ENCODE measurements at places on chromosomes 6 and 20.
A peak's percentile ranks its signal among the peaks of the same experiment; 100 is the strongest.

GRCh38 chr6:27668442-27669294 lies 195.8 kb upstream of the ZNF184 start:
- peak; percentile 27 for DNase-seq

- no peak for DNase-seq
Observed at GRCh38 chr6:17628873-17629272, 28.8 kb downstream of the FAM8A1 start.

DNA sequence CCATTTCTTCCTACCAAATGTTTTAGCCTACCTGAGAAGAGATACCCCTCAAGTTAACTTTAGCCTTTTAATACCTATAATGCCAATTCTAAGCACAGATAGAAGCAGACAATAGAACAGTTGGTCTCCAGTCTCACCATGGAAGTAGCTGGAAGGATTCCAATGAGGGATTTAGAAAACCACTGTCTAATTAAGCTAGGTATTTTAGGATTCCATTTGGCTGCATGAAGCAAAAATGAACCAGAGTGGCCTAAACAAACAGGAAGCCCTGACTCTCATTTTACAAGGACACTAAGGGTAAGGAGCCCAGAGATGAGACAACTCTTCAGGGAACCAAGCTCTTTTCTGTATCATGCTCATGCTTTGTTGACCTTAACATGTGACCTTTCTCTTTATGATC lies 199.2 kb downstream of the ALDH8A1 start:
- no peak for DNase-seq

DNA sequence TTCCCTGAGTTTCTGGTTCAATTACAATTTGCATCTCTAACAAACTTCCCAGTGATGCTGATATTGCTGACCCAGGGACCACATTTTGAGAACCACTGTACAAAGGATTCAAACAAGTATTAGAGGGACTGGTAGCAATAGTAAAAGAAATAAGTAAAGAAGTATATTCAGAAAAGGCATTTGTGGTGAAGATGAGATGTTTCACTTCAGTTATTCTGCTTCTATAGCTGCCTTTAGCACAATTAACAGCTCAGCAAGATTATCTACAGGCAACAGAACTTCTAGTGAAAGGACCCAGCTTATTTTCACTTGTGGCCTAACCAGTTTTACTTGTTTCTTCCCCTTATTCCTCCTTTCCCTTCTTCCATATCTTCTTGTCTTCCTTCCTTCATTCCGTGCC lies 149.4 kb downstream of the PHF3 start:
- no peak for DNase-seq

DNA sequence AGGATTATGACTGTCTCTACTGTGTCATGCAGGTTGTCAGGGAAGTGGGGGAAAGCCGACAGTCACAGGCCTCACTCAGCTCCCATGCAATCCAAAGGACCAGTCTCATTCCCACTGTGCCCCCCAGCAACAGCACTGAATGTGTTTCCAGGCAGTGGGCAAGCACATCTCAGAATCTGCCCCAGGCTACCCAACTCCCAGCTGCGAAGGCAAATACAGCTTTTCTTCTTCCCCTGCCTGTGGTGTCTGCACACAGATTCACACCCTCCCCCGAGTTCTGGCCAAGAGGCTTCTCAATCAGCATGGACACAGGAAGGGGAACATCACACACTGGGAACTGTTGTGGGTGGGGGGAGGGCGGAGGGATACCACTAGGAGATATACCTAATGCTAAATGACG lies 75.3 kb downstream of the SNAP91 start:
- DNase-seq: no peak

DNA sequence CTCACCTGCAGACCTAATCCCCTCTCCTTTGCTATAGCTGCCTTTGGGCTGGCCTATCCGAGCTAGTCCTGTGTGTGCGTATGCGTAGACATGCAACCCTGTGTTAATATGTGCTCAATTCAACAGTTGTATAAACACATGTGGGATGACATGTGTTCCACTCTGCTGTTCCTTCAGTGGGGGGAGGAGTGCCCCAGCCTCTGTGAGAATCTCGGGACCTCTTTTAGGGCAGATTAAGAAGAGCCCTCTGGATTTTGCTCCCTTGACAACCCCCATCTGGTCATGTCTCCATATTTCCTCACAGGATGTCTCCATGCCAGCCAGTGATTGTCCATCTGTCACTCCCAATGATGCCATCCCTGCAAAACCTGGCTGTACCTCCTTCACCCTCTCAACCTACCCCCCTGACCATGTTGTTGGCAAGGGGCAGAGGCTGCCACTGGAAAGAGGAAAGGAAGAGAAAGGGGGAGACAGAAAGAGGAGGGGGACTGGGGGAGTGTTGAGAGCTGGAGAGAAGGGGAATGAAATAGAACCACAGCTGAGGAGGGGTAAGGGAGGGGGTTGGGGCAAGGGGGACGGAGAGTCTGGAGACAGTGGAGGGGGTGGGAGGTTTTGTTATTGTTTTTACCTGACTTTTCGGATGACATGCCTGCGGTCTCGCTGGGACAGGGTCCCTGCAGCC lies 417 bp downstream of the PRRT1 start:
- no peak for DNase-seq

- DNase-seq: no peak
Observed at GRCh38 chr6:69285054-69285453, 511.8 kb downstream of the LMBRD1 start.

- DNase-seq: no peak
Observed at GRCh38 chr6:53919881-53920360, 125.1 kb downstream of the LRRC1 start.

GRCh38 chr6:161546632-161547031 lies 272.8 kb upstream of the AGPAT4 start:
- DNase-seq: no peak

GRCh38 chr6:38495518-38495917 lies 144.2 kb downstream of the BTBD9 start:
- no peak for DNase-seq

DNA sequence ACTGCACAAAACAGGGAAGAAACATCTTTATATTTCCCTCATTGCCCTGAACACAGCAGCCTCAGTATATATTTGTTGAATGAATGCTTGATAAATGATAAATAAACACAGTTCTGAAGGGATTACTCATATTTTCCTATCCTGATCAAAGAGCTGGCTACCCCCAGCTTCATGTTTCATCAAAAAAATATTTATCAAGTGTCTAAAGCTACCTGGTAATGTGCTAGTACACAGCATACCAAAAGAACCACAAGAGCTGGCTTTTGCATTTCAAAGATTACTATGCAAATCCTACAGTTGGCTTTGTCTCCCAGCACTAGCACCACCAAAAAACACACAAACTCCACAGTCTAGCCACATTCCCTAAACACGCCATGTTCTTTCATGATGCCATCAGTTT lies 130.0 kb downstream of the BTBD9 start:
- no peak for DNase-seq

GRCh38 chr20:2387180-2387577 lies 6.5 kb downstream of the TGM6 start:
- DNase-seq: peak; percentile 33

GRCh38 chr20:61169874-61170273 lies 82.2 kb upstream of the CDH4 start:
- no peak for DNase-seq

- DNase-seq: no peak
Observed at GRCh38 chr6:46931416-46931815, 9.7 kb upstream of the ADGRF5 start.

DNA sequence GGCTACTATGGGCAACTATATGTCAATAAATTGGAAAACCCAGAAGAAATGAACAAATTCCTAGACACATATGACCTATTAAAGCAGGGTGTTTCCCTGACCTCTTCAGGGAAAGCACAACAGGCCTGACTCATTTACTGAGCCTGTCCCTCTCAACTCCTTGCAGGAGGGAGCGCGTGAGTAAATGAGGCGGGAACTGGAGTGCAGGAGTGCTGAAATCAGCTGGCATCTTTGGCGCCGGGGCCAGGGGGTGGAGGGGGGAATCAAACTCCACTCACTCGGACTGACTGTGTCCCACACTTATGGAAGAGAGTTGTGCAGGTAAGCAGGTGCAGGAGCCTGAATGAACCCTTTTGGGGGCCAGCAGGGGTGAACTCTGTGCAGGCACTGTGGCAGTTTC lies 671.2 kb upstream of the PTCHD4 start:
- no peak for DNase-seq

DNA sequence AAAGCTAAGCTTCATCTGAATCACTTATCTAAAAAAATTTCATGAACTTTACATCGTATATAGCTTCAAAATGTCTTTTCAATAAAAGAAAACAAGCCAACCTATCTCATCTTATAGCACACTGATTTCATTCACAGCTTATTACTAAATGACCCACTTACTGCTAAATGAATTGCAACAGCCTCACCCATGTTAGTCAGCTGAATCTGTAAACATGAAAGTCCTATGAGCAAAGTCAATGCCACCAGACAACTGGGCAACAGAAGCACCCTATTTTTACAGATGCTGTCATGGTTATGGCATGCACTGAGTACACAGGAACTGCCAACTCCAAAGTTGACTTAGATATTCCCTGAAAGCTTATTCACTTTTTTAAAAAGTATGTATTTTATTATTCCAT lies 41.2 kb upstream of the DST start:
- DNase-seq: no peak

DNA sequence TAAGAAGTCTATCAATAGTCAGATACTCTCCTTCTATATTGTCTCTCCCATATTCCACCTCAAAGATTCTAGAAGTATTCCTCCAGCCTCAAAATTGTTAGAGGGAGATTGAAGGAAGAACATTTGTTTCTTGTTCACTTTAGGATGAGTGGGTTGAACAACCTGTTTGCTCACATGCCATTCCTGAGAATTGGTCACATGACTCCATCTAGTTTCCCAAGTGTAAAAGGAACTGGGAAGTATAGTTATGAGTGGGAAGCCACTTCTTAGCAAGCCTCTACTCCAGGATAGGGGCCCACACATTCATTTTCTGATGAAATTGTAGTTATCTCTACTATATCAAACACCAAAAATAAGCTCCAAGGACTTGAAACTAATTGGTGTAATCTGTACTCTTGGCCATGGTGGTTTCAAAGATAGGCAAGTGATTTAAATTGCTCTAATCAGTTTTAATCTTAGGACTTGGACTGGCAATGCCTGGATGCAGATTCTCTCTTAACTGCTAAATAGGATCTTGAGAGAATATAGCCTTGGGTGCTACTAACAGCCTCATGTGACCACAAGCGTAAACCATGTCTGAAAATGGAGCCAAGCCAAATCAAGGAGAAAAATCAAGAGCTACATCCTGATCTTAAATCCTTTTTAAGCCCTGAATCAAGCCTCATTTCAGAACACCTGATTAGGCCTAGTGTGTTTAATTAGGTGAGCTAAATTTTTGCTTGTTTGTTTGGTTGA lies 758.7 kb upstream of the MAN1A1 start:
- DNase-seq: no peak

GRCh38 chr20:31990641-31991338 lies 19.4 kb upstream of the CCM2L start:
- DNase-seq: no peak

GRCh38 chr6:32254761-32255198 lies 30.9 kb upstream of the NOTCH4 start:
- DNase-seq: no peak

DNA sequence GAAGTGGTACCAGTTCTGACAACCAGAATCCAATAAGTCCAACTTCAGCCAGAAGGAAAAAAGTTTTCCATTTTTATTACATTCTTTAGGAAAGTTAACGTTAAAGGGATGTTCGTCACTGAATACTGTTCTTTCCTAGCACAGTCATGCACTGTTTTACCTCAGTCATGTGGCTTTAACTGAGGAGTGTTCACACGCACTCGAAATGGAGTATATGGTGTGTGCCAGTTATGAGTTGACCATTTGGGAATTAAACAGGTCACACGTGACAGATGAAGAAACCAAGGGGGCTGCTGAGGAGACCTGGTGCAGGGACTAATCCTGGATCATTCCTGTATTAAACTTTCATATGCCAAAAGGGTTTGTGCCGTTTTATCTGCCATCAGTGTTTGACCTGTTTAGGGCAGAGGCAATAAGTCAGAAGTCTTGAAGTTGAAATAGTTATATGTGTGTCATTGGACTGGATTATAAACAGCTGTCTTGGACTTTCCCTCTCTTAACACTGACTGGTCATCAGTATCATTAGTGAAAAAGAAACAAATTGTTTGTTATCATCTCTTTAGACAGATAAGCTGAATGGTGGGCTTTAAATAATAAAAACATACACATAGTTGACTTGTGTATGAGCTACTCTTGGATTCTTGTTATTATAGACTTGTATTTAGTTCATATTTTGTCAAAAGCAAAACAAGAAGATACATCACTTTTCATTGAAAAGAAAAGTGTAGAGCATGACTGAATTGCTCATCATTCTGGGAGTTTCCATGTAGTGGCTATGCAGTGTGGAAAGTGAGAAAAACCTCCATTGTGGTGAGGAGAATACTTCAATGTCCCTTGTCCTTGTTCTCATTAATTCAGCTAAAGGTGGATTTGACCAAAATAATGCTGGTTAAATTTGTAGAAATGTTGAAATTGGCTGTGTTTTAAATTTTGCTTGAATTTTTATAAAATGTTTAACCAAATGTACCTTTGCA lies 123.5 kb upstream of the SAMD5 start:
- DNase-seq: no peak

GRCh38 chr6:108133594-108134179 lies 32.1 kb upstream of the NR2E1 start:
- no peak for DNase-seq

GRCh38 chr20:55094353-55094861 lies 619.0 kb downstream of the DOK5 start:
- DNase-seq: no peak

DNA sequence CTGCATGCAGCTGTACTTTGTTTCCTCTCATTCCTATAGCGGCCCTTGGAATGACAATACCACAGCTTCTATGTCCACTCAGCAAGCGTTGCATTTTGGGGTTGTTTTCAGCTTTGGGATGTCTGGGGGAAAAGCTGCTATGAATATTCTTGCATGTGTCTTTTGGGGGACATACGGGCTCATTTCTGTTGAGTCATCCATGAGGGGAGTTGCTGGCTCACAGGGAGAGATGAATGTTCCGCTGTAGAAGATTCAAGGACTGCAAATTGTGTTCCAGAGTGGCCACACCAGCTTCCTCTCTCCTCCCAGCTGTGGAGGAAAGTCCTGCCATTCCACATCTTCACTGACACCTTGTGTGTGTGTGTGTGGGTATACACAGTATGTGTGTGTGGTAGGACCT lies 43.3 kb downstream of the TGM2 start:
- no peak for DNase-seq

DNA sequence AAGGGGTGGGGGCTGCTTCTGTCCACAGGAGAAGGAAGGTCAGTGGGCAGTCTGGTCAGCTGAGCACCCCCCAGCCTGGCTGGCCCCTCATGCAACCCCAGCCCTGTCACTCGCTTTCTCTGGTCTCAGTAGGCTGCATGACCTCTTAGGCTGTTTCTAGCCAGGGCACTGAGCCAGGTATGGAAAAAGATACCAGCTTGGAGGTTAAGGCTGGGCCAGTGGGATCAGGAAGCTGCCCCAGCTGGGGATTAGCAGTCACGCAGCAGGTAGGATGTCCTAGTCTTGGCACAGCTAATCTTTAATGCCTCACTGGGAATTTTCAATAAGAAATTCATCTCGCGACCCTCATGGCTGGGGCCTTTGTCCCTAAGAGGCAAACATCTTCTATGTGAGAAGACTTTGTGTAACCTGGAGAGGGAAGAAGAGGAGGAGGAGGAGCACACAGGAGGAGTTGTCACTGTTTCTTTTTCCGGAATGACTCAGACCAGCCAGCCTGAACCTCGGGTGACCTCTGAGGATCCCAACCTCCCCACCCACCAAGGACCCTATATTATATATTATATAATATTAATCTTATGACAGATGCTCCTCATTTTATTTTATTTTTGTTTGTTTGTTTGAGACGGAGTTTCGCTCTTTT lies 2.4 kb upstream of the BPIFA2 start:
- DNase-seq: no peak

All from stimulated activated CD4-positive, alpha-beta T cell treated with anti-CD3 and anti-CD28 coated beads, Interleukin-1b, Interleukin-23, amount 100 ng/mL, for 1 hour (primary cell).